Stomach (tissue), 19 donors: ENCODE measurements at places on chromosomes 12 and 14.
A peak's percentile ranks its signal among the peaks of the same experiment; 100 is the strongest.

- no peak for DNase-seq
Observed at GRCh38 chr14:36428350-36428749, 91.7 kb downstream of the NKX2-1 start.

GRCh38 chr12:73973486-73973885 lies 564.1 kb upstream of the ATXN7L3B start:
- no peak for DNase-seq

DNA sequence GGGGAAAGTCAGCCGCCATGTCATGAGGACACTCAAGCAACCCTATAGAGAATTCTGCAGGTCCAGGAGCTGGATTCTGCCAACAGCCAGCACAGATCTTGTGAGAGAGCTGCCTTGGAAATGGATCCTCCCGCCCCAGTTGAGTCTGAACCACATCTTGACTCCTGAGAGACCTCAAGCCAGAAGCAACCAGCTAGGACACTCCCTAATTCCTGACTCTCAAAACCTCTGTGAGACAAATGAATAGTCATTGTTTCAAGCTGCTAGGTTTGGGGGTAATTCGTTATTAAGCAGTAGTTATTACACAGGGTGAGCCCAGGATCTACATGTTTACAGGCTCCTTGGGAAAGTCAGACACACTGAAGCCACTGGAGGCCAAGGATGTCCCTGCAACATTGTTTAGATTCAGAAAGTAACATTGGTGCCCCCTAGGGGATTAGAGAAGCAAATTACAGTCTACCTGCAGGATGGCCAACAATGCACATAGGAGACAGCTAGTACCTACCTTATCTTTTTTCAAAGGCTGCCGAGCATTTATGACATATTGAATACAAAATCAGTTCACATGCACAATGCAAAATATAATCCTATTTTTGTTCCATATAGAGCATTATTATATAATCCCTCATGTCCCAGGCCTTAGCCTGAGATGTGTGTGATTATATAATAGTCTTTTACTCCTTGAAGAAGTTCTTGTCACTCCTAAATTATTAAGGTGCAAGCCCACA lies 57.9 kb upstream of the FICD start:
- DNase-seq: peak; percentile 64

GRCh38 chr12:54411391-54412241 lies 7.5 kb downstream of the ITGA5 start:
- DNase-seq: no peak

- DNase-seq: no peak
Observed at GRCh38 chr12:121224591-121224990, 14.7 kb downstream of the P2RX4 start.

DNA sequence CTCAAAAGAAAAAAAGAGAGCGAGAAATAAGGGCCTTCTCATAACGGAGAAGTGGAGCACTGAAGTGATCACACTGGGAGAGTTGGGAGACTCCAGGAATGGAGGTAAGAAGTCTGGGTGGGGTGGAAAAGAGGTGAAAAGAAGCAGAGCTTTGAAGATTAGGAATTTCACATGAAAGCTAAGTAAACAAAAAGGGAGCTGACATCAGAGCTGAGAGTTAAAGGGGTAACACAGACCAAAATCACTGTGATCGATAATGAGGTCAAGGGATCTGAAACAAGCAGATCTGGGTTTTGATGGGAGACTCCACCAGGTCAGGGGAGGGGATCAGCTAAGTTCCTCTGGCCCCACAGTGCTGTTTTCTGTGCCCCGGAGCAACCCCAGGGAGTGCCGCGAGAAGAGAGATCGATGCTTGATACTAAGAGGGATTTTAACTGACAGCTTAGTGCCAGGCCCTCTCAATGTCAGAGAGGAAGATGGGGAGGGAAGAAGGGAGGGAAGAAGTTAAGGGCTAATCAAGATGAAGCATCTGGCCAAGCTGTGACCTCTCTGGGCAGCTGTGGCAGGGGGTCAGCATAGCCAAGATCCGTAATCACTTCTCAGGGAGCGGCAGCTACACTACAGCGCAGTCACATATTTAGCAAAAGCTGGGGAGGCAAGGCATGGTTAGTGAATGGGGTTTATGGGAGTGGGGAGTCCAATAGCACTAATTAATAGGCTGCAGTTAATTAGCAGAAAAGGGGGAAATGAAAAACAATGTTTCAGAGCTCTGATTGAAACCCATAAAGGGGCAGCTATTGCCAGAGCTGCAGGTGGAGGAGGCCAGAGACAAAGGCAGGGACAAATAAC lies 8.0 kb downstream of the AQP6 start:
- no peak for DNase-seq

DNA sequence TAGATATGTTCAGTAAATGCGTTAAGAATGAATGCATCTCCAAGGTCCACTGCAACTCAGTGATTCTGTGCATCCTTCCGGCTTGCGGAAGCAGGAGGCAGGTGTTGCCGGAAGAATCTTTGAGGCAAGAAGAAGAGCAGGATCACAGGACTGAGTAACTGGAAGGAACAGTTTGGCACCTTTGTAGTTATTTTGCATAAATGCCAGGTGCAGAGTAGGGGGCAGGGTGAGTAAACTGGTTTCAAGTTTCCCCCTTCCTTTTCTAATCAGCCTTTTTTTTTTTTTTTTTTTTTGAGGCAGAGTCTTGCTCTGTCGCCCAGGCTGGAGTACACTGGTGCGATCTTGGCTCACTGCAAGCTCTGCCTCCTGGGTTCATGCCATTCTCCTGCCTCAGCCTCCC lies 22.3 kb downstream of the DYRK4 start:
- DNase-seq: no peak

- DNase-seq: peak; percentile 82
Observed at GRCh38 chr12:6461401-6462233, 8.9 kb downstream of the VAMP1 start.

DNA sequence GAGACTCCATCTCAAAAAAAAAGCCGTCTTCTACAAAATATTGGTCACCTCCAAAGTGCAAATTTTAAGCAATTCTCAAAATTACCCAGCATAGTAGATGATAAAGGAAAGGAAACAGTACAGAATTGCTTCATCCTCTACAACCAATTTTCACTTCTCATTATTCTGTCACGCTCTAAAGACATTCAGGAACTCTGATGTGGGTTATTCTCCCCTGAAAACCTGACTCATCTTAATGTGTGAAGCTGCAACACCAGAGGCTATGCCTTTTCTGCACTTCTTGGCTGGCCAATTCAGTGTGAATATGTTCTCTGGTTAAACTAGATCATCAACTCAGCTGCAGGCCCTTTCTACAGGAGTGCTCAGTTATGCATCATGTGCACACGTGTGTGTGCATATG lies 11.0 kb downstream of the PTGER2 start:
- DNase-seq: no peak

- no peak for DNase-seq
Observed at GRCh38 chr12:7078163-7078562, 14.1 kb downstream of the C1R start.

DNA sequence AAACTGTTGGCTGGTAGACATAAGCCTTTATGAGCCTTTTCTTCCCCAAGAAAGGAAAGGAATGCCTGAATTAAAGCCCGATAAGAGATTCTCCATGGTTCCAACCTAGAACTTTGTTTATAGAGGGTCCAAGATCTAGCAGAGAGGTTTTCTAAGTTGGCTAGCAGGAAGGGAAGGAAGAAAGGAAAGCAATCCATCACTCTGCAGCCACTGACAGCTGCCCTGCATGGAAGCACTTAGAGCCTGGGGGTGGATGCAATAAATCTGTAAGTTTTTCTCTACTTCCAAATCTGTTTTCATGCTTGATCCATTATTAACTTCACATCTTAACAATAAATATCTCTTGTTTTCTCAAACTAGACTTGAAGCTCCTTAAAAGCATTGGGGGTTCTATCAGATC lies 224.4 kb downstream of the KSR2 start:
- no peak for DNase-seq

DNA sequence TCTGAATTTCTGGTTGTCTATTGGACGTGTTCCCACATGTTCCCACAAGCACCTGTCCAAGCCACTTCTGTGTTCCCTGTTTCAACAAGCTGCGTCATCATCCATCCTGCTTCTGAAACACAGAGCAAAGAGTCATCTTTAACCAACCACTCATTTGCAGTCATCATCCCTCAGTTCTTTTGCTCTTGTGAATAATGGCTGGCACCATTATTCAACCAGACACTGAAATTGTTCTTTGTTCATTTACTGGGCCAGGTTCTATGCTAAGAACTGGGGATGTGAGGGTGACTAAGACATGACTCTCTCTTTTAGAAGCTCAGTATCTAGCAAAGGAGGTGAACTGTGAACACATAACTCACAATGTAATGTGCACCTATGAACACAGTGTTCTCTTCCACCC lies 40.7 kb upstream of the ANO4 start:
- DNase-seq: no peak

GRCh38 chr12:66351301-66351700 lies 49.0 kb downstream of the HELB start:
- DNase-seq: no peak

GRCh38 chr14:39140170-39140569 lies 26.0 kb downstream of the GEMIN2 start:
- DNase-seq: no peak

DNA sequence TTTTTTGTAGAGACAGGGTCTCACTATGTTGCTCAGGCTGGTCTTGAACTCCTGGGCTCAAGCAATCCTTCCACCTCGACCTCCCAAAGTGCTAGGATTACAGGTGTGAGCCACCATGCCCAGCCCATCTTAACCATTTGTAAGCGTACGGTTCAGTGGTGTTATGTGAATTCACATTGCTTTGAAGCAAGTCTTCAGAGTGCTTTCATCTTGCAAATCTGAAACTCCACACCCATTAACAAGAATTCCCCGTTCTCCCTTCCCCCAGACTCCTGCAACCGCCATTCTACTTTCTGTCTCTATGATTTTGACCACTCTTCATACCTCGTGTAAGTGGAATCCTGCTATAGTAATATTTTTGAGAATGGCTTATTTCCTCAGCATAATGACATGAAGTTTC lies 24.9 kb upstream of the BICDL1 start:
- no peak for DNase-seq

DNA sequence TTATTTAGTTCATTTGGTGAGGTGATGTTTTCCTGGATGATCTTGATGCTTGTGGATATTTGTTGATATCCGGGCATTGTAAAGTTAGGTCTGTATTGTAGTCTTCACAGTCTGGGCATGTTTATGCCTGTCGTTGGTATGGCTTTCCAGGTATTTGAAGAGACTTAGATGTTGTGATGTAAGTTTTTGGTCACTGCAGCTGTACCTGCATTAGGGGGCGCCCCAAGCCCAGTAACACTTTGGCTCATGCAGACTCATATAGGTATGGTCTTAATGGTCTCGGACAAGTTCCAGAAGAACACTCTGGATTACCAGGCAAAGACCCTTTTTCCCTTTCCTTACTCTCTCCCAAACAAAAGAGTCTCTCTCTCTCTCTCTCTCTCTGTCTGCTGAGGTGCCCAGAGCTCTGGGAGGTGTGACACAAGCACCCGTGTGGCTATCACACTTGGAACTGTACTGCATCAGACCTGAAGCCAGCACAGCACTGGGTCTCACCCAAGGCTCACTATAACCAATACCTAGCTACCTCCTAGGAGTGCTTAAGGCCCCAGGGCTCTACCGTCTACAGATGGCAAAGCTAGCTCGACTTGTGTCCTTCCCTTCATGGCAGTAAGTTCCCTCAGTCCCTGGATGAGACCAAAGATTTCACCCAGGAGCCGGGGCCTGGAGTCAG lies 425.8 kb upstream of the ATXN7L3B start:
- DNase-seq: no peak

DNA sequence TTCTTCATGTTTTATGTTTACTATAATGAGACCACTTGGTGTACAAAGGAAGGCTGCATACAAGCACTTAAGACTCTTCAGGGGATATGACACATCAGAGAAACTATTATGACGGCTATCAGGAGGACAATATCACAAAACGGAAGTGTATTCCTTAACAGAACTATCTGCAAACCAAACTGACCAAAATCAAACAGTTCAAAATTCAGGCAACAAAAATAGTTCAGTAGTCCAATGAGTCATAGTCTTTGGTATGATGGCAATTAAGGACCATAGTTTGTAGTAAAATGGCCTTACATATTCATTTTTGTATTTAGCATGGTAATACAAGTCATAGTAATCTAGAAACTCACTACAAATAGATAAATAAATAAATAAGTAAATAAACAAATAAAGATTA lies 1638.7 kb upstream of the SEL1L start:
- DNase-seq: no peak

DNA sequence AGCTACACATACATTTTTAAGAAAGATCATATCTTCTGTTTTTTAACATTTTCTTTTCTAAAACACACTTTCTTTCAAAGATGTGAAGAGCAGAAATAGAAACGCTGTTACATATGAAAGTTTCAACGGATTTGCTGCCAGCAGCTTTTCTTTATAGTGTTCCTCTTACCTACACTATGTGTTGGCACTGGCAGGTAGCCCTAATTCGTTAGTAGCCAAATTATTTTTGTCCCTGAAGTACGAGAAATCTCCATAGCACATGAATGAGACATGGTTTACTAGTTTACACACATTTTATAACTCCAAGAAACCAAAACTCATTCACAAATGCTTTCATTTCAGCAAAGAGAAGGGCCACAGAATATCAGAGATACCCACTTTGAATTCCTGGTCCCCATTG lies 6.6 kb downstream of the SOX5 start:
- DNase-seq: no peak

GRCh38 chr12:123502163-123502704 lies 31.3 kb downstream of the RILPL1 start:
- no peak for DNase-seq

DNA sequence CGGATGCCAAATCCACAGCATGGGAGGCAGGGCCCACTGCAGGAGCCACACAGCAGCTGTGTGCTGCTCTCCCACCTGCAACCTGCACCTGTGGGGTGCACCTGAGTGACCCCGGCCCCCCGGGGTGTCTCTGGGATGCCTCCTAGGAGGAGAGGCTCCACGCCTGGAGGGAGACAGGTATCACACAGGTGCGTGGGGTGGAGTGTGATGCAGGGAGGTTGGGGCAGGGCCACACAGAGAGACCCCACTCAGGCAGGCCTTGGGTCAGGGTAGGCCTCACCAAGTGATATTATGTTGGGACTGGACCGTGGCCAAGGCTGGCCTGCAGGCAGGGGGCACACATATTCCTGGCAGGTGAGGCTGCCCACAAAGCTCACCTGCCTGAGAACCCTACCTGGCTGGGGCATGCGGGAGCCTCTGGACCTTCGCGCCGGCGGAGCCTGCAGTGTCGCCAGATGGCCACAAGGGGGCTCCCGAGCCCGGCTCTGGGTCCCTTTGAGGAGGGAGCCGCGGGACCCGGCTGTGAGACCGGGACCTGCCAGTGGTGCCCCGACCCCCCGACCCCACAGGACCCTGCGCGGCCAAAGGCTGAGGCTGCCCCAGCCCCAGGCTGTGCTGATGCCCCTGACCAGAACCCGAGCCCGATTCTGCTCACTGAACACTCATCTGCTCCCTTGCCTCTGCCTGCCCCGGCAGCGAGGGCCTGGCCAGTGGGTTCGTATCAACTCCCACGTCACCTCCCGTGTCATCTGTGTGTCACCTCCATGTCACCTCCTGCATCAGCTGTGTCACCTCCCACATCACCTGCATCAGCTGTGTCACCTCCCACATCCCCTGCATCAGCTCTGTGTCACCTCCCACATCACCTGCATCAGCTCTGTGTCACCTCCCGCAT lies 11.4 kb downstream of the TMEM121 start:
- peak; percentile 78 for DNase-seq
